Inflammatory macrophage (primary cell): ENCODE measurements at places on chromosomes 3 and 15.

DNA sequence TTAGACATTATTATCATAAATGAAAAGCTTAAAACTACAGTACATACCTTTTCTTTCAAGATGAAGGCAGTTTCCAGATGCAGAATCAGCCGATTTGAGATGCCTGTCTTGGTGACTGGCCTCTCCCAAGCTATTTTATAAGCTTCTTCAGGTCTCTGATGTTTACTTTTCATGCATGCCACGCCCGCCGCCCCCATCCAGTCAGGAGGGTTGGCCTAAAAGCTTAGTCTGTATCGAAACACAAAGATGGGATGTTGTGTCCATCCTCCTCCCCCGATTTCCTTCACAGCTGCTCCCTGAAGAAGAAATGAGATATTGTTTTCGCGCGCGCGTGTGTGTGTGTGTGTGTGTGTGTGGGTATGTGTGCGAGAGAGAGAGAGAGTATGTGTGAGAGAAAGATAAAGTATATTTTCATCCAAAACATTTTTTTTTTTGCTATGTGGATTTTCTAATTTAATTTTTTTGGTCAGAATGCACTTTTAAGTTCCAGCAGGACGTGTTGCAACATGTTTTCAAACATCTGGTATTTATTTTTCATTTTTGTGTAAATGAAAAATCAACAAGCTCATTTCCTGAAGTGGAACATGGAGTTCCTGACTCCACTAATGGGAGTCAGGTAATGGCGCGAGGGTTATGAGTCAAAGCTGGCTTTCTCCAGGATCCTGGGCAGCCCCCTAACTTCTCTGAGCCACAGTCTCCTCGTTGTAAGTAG lies at the start of gene APOD:
Gene APOD (minus strand): TSS at position 110 of the 712 bp plus-strand sequence. CDS start 4,479 bp downstream, outside the sequence.
- DNase-seq = no peak

- DNase-seq = peak; percentile 45
These were observed 2.6 kb downstream of the FAM43A start for GRCh38 chr3:194688200-194688740.

DNA sequence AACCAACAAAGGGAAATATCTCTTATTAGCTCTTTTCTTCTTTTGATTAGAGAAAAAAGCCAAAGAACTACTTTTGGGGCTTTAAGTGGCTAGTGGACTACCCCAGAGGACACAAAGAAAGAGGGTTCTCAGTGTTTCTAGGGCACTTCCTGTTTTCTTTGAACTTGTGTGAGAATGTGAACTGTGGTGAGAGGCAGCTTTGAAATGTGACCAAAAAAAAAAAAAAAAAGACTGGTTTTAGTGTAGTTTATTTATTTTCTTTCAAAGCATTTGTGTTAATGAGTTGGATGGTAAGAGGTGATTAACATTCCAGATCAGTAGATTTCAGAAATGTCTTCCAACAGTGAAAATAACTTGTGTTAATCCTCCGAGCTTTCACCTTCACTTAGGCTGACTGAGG lies 32.4 kb downstream of the SELENOT start:
- peak; percentile 5 for DNase-seq

- DNase-seq = no peak
These were observed 76.0 kb downstream of the CFAP20DC start for GRCh38 chr3:58973796-58974195.

DNA sequence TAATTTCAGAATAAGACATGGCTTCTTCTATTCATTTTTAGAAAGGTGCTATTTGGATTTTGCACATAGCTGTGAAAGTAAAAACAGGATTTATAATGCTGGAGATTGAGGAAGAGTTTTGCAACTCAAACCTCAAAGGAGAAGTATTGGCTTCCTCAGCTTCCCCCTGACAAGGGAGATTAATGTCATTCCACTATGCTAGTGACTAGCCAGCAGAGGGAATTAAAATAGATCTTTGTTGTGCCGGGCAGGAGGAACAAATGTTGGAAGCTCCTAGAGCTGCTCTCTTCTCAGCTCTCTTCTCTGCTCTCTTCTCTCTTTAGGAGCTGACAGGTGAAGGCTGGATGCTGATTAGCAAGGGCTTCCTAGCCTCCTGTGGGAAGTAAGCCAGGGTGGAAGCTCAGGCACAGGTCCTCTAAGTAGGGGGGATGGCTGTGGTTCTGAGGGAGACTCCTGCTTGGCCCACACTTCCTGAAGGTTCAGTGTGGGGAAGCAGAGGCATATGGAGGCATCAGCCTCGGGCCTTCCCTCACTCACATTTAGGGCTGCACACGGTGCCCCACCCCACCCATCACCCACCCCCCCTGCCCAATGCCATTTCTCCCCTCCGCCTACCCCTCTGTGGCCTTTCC lies 29.6 kb downstream of the CX3CR1 start:
- DNase-seq = peak; percentile 83

DNA sequence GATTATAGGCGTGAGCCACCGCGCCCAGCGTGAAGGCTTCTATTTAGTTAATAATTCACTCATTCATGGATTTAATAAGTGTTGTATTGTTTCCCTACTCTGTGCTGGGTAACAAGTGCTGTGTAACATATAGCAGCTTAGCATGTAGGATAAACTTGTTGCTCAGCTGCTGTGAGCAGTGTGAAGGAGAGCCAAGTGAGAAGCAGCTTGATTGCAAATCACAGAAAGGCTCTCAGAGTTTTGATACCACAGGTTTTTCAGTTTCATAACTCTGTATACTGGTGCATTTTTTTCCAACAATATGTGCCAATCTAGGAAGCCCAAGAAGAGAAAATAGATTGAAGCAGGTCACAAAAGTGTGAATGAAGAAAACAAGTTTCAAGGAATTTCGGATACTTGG lies 48.4 kb downstream of the AGTR1 start:
- DNase-seq = no peak

DNA sequence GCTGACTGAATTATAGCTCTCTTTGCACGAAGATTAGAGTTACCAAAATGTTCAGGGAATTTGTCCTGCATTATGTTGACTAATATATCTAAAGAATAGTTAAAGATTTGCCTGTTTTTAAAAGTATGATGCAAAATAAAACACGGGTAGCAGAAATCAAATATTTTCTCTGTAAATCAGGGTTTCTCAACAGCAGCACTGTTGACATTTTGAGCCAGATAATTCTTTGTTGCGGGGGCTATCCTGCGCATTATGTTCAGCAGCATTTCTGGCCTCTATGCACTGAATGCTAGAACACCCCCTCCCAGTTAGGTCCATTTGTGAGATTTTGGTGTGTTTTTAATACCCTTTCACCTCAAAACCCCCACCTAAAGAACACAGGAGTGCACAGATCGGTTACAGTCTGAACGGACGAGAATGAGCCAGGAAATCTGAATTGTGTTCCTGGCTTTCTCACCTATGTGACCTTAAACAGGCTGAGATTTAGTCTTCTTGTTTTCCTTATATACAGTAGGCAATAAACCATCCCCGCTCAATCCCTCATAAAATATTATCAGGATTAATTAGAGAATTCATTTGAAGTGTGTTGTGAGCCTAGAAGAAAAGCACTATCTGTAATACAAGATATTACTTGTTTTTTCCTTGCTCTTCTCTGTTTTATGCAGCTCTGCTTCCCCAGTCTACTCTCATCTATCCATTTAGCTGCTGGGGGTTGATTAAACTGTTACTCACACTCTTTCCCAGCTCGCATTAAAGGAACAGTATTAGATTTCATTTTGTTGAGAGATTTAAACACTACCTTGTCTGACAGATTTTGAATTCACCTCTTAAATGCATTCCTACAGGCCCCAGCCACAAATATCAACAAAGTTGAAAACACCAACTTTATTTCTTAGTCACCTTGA lies 247.5 kb upstream of the GOLIM4 start:
- no peak for DNase-seq

- no peak for DNase-seq
These were observed 117.3 kb downstream of the RFTN1 start for GRCh38 chr3:16396202-16396601.

DNA sequence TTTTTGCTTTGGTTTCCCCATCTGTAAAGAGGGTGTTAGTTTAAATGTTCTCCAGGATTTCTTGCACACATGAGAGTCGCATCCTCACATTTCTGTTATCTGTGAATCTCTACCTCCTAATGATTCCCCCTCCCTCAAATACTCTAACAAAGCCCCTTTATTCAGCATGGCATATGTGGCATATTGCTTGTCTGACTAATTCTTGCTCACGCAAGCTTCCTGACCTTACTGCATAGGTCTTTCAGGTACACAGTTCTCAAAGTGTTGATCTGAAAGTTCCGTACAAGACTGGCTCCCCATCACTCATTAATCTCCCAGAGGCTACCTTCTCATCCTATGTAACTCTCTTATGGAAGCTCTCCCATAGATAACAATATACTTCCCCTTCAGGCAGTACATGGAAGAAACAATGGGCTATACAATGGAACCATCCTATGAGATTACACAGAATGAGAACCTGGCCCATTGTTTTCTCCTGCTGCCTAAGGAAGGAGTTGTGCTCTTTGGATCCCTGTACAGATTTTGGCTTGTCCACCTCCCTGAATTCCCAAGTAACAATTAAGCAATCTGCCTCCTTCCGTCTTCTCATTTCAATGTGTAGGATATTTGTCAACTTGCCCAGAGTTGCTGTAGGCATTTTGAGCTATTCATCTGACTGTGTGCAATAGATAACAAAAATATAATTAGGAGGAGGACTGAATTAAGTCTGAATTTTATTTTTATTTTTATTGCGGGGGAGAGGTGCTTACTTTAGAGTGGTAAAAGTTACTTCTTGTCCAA lies 51.0 kb downstream of the PPARG start:
- DNase-seq = no peak

- no peak for DNase-seq
These were observed 282.4 kb upstream of the GRM7 start for GRCh38 chr3:6578526-6578925.

- DNase-seq = no peak
These were observed 118.9 kb upstream of the EOMES start for GRCh38 chr3:27840807-27841594.

- DNase-seq = no peak
These were observed 967 bp upstream of the BNC1 start for GRCh38 chr15:83285284-83285978.

DNA sequence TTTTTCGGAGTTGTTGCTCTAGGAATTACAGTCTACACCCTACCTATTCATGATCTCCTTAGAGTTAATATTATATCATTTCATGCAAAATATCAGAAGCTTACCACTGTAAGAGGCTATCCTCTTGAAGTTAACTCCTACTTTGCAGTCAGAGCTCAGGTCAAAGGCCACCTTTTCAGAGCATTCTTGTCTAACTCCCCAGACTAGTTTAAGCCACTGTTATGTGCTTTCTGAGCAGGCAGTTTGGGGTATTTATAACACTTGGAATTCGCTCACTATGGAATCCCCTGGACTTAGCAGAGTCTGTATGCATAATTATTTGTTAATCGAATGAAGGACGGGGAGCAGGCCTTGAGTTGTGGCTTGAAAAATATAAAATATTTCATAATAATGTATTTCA lies 21.7 kb downstream of the MED12L start:
- no peak for DNase-seq

- peak; percentile 27 for DNase-seq
These were observed 10.8 kb downstream of the ZNF774 start for GRCh38 chr15:90362936-90363212.
